ENCODE measurements at places on chromosomes 12 and 14.

- peak; percentile 26 for DNase-seq
These were observed 14.5 kb downstream of the OAS2 start for GRCh38 chr12:112992541-112993398.

DNA sequence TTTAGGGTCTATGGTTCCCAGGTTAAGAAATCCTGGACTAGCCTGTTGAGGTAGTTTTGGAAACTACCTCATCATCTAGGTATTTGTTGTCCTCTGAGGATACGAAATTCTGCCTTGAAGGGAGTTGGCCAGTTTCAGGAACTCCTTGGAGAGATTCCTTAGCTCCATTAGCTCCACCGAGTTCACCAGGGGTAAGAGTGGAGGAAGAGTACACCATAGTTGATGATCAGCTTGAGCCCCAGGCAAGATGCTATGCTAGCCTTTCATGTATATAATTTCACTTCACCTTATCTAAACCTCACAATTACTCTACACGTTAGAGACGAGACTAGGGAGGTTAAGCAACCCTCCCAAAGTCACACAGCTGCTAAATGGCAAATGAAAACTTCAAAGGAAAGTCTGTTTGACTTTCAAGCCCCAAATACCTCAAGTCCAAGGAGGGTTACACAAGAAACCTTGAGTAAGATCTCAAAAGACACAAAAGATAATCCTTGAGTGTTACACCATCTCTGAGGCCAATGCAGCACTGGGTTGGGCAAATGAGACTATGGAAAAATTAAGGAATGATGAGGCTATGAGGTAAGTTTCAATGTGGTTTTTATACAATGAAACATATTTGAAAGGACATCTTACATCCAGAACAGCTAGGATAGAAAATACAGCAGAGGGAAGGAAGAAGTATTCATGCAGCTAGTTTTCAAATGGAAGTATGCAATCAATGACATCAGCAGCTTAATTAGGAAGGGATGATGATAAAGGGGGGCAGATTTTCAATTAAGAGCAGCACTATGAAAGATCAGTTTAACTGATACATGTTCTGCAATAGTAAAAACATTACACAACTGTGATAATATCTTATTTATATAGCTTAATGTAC lies 97.2 kb upstream of the KRAS start:
- no peak for DNase-seq

DNA sequence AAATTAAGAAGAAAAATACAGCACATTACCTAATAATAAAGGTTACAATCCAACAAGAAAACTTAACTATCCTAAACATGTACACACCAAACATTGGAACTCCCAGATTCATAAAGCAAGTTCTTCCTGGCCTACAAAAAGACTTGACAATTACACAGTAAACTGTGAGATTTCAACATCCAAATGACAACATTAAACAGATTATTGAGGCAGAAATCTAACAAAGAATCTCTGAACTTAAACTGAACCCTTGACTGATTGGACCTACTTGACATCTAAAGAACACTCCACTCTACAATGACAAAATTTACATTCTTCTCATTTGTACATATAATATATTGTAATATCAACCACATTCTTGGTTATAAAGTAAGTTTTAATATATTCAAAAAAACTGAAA lies 1341.3 kb downstream of the LRFN5 start:
- DNase-seq, result no peak

DNA sequence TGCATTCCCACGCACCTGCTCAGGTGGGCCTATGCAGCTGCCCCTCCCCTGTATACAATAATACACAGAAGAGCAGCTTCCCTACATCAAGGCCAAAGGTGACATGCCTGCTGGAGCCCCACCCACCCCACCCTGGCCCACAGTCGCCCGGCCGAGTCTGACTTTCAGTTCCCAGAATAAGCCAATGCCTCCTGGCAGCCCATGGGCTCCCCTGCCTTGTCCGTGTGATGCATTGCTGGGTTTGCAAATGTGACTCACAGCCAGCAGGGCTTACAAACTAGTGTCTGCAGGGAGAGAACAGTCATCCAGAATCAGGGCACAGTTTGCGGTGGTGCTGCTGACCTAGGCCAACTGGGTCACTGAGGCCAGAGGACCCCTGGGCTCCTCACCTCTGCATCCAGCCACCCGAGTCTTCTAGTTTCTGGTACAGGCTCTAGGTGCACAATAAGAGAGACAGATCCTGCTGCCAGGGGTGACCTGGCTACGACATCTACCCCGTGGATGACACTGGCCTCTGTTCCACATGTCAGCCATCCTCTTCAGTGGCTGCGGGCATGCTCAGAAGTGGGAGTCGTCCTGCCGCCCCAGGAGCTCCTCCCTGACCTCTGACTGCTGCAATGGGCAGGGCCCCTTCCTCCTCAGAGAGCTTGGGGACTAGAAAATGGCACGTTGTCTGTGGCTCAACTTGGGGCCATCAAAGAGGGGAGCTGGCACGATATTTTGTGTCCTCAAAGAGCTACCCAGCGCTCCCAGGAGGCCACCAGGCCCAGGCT lies 84.5 kb downstream of the CHGA start:
- DNase-seq, result no peak

DNA sequence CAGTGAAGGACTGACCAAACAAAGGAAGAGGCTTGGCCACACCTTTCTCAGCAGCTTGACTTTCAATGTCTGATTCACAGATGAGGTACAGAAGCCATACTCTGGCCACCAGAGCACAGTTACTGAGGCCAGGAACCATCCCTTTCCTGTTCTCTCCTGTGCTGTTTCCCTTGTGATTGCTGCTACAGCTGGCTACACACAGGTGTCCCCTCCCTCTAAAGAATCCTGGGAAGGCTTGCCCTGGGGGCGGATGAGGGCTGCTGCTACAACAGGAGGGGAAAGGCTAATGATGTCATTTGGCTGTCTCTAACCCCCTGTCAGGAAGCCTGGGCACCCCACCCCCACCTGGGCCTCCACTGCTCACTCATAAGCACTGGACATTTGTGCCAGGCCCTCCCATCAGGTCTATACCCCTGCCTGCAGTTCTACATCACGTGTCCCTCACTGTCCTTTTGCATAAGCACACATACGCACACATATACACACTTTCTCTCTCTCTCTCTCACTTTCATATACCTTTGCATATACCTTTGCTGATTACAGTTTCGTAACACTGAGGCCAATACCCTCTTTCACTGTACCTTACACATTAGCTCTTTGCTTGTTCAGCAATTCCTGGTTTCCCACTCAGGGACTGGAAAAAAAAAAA lies 41.4 kb downstream of the PRPF40B start:
- DNase-seq, result no peak

GRCh38 chr14:103191844-103192243 lies 68.6 kb downstream of the TNFAIP2 start:
- no peak for DNase-seq

Data from stimulated activated CD8-positive, alpha-beta memory T cell treated with anti-CD3 and anti-CD28 coated beads, Interleukin-2, amount 100 ng/mL, for 1 hour (primary cell).